ENCODE measurements at places on chromosomes 3 and 15.
A peak's percentile ranks its signal among the peaks of the same experiment; 100 is the strongest.

- no peak for DNase-seq
Observed at GRCh38 chr15:92471288-92471687, 77.6 kb downstream of the ST8SIA2 start.

GRCh38 chr3:150687613-150688012, 16.1 kb downstream of the ERICH6 start:
- no peak for DNase-seq

DNA sequence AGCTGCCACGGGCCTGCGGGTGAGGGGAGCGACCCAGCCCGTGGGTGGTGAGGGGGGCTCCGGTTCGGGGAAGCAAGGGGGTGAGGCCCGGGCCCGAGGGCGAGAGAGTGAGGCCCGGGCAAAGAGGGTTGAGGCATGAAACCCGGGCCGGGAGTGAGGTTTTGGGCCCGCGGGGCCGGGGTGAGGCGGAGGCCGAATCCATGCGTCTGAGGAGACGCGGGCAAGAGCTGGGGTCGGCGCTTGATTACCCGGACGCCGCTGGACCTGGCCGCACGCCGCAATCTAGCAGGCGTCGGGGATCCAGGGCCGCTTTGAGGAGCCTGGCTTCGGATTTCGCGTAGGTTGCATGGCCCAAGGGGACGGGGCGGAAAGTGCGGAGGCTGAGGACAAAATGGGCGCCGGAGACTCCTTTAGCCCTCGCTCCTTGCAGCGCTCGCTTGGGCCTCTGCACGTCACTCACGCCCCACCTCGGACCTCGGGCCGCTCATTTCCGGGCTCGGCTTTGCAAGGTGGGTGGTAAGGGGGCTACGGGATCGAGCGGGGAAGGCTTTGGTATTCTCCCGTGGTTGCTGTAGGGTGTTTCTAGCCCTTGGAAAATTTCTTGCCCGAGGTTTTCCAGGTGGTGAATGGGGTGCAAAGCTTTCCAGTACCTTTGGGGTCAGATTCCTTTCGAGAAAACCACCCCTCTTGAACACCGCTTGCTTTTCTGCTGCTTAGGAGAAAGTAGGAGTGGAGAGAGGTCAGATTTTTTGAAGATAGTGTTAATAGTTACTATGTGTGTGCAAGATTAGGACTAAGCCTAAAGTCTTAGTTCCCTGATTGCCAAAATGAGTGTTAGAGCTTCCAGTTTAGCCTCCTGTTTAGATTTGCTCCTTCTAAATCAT, 827 bp downstream of the SLC25A36 start:
- DNase-seq, result peak; percentile 15

DNA sequence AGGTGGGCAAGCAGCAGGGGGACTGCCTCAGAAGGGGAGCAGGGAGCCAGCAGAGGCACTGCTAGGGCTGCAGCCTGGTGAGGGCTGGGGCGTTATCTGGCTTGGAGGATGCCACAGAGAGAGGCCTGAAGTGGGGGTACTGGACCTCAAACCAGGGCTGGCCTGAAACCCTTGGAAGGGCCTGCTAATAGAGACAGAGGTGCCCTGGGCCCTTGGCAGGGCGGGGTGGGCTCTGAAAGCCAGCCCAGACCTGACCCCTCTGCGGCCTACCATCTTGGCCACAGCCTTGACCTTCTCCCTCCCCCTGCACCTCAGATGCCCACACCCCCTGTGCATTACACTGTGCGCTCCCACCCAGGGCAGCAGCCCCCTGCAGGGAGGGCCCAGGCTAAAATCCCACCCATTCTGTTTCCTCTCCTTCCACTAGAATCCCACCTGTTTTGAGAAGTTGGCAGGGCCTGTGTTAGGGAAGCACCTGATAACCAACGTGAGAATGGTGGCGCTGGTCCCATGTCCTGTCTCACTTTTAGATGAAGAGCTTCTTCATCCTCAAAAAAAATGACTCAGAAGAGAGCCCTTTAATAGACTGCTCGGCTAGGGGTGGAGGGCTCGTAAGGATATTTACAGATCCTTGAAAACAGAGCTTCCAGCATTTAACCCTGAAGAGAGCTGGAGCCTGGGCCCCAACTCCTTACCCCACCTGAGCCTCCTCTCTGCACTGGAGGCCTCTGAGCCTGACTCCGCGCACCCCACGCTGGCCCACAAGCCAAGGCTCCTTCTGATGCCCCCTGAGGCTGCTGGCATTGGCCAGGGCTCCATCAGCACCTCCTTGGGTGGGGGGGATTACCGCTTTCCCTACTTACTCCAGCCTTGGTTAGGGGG, 29.8 kb downstream of the LOXL1 start:
- DNase-seq, result no peak

DNA sequence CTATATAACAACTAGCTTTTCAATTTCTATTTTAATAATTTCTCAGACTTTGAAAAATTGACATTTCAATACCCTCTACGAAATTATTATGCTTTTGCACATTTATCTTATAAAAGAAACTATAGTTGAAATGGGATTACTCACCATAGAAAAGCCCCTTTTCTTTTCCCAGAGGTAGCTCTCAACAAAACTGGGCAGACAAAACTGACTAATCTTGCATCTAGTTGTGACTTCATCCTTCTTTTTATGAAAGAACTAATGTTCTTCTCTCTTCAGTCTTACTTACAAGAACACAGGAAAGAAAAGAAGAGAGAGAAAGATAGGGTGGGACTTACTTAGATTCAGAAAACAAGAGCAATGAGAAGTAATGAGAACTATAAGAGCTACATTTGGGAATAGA, 61.0 kb downstream of the GPR160 start:
- DNase-seq, result no peak

DNA sequence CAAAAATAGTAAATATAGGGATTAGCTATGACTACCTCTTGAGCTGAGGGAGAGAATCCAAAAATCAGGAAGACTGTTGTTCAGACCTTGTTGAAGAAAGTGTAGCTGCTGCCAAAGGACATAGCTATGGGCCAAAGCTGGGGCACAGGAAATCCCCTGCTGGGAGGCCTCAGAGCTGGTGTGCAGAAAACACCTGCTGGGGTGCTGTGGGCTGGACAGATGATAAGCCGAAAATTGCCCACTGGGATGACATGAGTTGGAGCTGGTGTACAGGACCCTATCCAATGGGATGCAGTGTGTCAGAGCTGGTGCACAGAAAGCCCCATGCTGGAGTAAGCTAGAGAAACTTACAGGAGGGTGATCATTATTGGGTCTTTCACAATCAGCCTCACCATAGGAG, 121.9 kb downstream of the NEO1 start:
- no peak for DNase-seq

- no peak for DNase-seq
Observed at GRCh38 chr15:69998541-69999391, 99.0 kb downstream of the TLE3 start.

DNA sequence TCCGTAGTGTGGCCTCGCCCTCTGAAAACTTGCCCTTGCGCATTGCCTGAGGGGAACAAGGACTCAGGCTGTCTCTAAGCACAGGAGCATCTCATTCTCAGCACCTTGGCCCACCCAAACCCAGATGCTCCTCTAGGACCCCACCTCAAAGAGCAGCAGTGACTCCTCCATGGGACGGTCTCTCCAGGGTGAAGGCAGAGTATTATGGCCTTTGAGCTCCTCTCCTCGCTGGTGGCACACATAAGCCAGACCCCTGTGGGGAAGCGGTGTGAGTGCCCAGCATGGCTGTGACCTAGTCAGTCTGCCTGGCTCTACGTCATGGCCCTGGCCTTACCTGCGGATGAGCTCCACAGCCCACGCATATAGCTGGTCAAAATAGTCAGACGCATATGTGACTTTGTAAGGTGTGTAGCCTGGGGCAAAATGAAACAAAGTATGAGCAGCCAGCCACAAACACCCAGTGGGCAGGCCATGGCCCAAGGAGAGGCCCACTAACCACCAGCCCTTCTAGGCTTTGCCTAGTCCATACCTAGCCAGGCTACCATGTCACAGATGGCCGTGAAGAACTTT, 4.4 kb downstream of the QARS1 start:
- DNase-seq, result no peak

GRCh38 chr3:107438671-107439070, 61.4 kb downstream of the CCDC54 start:
- DNase-seq, result no peak

GRCh38 chr3:161295325-161295724, 74.2 kb downstream of the NMD3 start:
- DNase-seq, result no peak

- no peak for DNase-seq
Observed at GRCh38 chr3:193773266-193774220, 180.5 kb downstream of the OPA1 start.

DNA sequence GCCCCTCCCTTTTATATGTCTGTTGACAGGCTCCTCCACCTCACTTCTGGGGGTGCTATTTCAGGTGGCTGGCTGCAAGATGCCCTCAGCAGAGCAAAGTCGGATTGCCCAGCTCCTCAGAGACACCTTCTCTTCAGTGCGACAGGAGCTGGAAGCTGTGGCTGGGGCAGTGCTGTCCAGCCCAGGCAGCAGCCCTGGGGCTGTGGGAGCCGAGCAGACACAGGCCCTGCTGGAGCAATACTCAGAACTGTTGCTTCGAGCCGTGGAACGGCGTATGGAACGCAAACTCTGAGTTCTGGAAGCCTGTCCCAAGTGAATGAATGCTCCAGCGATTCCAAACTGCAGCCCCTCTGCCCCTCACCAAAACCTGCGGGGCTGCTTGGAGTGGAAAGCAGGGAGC, 2.7 kb upstream of the JMJD7 start:
- no peak for DNase-seq

DNA sequence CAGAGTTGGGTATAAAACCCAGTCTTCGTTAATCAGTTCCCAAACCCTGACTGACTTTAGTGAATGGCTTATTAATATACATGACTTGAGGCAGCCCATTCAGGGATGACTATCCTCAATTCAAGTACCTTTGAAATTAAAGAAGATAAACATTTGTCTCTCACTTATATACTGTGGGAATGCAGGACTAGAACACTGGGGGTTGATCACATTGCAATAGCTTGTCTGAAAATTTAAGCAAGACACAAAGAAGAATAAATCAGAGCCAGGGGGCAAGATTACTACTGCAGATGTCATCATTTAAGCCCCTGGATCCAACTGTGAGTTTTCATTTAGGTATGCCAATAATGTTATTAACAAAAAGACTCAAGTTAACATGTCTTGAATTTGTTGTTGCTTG, 647.7 kb downstream of the ZPLD1 start:
- no peak for DNase-seq

GRCh38 chr3:96017556-96017955, 796.8 kb upstream of the EPHA6 start:
- no peak for DNase-seq

DNA sequence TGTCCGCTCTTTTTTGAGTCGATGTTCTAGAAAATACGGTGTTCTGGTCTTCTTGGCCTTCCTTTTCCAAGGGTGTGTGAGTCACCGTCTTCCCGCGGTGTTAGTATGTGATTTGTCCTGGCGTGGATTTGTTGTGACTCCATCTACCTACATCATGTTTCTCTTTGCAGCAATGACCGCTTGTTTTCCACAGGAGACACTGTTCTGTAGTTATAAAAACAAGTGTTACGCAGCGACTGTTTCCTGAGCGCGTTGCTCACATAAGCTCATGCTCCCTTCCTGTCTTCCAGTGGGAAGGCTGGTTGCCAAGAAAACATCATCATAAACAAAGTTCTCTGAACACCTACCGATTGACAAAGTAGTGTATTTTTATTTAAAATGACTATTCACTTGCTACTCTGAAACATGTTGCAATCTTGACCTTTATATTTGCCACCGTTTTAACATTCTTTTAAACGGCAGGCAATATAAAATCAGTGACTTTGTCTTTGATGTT, 19.0 kb downstream of the USP13 start:
- no peak for DNase-seq

DNA sequence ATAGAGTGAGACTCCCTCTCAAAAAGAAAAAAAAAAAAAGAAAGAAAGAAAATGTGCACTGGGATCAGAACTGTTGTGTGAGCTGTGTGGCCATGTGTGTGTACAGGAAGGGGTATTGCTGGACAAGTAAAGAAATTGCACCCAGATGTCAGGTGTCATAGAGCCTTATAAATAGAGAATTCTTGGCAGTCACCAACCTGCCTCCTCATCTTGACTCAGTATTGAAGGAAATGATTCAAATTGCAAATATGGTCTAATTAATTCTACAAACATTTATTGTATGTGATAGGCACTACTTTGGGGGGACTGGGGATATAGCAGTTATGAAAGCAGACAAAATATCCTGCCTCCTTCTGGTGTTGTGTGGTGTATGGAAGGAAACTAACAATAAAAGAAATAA, 243.8 kb upstream of the TTC14 start:
- DNase-seq, result no peak

GRCh38 chr15:98764291-98764690, 116.0 kb downstream of the IGF1R start:
- no peak for DNase-seq

DNA sequence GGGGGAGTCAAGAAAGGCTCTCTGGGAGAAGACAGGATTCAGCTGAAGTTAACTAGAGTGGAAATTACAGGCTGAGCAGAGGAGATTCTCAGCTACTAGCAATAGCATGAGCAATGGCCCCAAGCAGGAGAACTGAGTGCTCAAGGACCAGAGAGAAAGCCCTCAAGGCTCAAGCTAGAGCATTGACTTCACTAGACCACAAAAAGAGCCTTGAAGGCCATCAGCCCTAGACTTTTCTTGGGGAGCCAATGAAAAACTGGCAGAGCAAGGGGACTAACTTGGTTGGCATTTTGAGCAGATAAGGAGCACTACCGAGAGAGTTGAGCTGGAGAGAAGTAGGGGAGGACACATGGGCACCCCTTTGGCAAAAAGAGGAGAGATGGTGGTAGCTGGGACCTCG, 277.6 kb downstream of the FEZF2 start:
- no peak for DNase-seq

DNA sequence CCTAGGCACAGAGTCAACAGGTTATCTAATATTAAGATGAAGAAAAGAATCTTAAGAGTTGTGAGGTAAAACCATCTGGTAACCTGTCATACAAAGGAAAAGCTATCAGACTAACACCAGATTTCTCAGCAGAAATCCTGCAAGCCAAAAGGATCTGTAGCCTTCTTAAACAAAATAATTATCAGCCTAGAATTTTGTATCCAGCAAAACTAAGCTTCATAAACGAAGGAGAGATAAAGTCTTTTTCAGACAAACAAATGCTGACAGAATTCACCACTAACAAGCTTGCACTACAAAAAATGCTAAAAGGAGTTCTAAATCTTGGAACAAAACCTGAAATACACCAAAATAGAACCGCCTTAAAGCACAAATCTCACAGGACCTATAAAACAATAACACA, 9.9 kb upstream of the IGSF11 start:
- DNase-seq, result no peak

DNA sequence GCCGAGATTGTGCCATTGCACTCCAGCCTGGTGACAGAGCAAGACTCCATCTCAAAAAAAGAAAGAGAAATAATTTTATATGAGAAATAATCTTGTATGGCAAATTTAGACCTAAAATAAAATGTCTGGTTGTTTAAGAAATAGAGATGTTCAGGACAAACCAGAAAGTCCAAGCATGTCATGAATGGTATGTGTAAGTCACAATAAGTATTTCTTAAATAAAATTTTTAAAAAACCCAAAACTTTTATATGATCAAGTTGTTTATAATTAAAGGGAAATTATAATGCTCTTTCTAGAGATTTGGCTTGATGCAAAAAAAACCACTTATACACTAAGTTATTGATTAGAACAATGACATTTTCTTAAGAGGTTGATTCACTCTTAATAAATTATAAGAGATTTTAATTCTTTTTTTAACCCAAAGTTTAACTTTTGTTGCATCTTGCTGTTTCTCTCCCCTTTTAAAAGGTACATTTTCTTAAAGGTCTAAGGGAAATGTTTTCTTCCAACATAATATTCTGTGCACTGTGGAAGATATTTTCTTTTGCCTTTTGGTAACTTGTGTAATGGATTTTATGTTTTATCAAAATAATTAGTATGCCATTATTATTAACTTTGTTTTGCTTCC, 105.7 kb downstream of the RTP4 start:
- DNase-seq, result no peak

All from activated CD8-positive, alpha-beta memory T cell treated with anti-CD3 and anti-CD28 coated beads for 1 hour (primary cell).